ENCODE measurements at places on chromosomes 12 and 14. TPM values are rescaled to one million over a fixed set of nuclear protein-coding genes. Genes with fewer than 3 reads are reported as not detected.

The SERPINA5 gene
- total RNA-seq = 4.3 TPM

The SSTR1 gene
- total RNA-seq = 0.74 TPM

The KRT79 gene
- total RNA-seq = 0.46 TPM

The RNASE7 gene
- not detected for total RNA-seq

The EIF2S3B gene
- total RNA-seq = not detected

All from omental fat pad (tissue), 4 donors.